Suppressor macrophage treated with lipopolysaccharide for 1 hour (primary cell): ENCODE measurements at places on chromosomes 3 and 15.

GRCh38 chr3:68793759-68794701 is 138.3 kb downstream of the TAFA4 start:
- DNase-seq, result no peak

DNA sequence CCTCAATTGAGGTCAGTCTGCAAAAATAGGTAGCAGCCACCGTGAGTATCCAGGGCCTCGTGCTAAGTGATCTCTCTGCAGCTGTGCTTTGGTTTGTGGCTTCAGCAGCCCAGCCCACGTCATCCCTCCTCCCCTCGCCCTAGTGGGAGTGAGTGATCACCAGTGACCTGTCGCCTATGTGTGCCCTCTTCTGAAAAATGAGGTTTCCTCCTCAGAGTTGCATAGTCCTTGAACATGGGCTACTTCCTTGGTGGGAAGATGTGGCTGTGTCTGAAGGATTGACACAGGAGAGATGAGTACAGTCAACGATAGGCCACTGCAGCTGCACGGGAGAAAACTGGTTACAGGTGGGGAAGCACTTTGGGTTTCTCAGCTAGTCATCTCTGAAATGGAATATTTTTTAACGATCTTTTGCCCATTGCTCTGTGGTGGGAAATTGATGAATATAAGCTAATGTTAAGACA is 144.8 kb upstream of the BHLHE40 start:
- DNase-seq, result peak; percentile 44

- no peak for DNase-seq
Observed at GRCh38 chr3:66402596-66403290, 98.1 kb downstream of the LRIG1 start.

DNA sequence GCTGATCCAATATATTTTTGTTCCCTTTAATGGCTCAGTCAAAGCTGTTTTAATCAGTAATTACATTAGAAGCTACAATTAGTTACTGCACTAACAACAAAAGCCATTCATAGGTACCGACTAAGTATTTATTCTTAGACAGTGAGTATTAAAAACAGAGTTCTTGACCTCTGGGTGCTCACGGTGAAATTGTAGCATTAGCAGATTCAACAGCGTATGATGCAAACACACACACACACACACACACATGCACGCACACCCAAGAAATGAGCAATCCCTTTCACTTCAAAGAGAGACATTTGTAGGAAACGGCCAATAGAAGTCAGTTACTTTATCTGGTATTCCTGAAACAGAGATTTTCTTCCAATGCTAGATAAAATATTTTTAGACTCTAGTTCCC is 27.0 kb upstream of the MITF start:
- DNase-seq, result no peak

DNA sequence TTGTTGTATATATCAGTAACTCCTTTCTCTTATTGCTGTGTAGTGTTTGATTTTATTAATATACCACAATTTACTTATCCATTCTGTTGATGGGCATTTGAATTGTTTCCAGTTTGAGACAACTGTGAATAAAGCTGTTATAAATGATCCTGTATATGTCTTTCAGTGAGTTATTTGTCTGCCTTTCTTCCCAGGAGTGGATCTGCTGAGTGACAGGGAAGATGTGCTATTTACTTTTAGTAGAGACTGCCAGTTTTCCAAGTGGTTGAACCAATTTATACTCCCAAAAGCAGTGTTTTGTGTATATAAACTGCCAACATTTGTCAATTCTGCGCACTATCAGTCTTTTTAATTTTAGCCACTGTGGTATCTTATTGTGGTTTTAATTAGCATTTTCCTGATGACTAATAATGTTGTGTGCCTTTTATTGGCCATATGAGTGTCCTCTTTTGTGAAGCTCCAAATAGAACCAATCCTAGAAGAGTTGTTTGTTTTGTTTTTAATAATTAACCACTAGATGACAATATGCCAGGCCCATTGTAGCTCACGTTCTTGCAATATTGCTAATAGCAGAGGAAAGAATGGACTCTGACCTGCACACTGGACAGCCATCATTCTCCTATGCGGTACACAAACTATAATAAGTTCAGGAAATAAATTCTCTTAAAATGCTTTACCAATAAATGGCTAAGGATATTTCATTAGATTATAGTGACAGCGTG is 25.3 kb downstream of the TRANK1 start:
- DNase-seq, result no peak

GRCh38 chr3:32140943-32141342 is 34.5 kb downstream of the GPD1L start:
- DNase-seq, result no peak

DNA sequence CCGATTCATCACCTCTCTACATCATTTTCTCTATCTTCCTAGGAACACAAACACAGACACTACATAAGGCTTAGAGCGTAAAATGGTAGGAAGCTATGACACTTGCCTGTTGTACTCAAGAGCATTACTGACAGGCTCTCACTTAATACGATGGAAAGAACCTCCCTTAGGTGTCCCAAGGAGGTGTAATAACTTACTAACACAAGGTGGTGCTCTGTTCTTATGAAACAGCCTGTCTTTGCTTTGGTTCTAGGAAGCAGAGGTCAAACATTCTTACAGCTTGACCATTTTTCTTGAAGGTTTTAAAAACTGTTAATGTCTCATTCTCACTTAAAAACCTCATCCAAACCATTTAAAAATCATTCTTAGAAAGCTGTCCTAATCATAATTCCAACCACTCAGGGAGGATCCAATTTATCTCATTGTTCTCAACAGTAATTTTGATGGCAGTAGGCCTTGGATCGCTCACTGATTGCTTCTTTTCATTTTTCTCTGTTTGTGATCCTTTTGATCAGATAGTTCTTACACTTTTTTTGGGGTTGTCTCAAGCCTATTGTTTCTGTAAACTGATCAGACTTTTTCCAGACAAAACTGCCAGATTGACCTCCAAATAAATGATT is 317.8 kb upstream of the AGTR1 start:
- DNase-seq, result peak; percentile 8

GRCh38 chr3:15065550-15066007 is 464 bp upstream of the MRPS25 start:
- DNase-seq, result no peak

DNA sequence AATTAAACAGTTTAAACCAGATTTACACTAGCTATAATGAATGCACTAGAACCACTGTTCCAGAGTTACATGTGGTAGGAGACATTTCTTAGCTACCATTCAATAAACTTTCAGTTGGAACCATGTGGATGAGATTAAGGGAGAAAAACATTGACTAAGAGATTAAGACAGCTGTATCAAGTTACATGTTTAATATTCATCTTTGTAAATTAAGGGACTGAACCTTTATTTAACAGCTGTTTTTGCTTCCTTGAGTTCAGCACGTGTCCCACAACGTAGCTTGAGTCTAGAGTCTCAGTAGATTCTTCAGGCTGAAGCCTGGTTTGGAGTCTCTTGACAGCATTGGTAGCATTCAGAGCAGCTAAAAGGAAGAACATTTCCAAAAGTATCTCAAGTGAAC is 27.2 kb upstream of the CFAP44 start:
- no peak for DNase-seq

GRCh38 chr3:53989451-53989850 is 97.8 kb upstream of the SELENOK start:
- DNase-seq, result no peak

DNA sequence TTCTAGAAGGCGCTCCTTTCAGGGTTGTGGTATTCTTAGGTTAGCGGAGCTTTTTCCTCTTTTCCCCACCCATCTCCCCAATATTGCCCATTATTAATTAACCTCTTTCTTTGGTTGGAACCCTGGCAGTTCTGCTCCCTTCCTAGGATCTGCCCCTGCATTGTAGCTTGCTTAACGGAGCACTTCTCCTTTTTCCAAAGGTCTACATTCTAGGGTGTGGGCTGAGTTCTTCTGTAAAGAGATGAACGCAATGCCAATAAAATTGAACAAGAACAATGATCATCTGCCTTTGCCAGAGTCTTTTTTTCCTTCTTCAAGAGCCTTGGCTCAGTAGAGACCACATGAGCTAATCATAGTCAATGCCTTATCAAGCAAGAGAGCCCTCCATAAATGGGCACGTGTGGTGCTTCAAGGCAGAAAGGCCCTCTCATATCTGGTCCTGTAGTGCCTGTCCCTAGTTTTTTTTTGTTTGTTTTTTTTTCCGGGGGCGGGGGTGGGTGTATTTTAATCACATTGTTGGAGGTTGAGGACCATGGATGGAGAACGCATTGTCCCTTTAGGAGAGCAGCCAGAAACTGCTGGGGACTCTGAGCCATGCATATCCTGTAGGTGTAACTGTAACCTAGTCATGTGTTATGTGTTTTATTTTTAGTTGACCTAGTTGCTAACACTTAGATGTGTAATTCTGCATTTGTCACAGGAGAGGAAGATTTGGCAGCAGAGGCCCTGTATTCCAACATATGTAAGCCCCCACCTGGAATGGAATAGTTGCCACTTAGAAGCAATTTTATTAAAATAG is 64.7 kb upstream of the ACAD9 start:
- peak; percentile 67 for DNase-seq

GRCh38 chr15:51281368-51281967 is 56.9 kb downstream of the CYP19A1 start:
- peak; percentile 72 for DNase-seq

DNA sequence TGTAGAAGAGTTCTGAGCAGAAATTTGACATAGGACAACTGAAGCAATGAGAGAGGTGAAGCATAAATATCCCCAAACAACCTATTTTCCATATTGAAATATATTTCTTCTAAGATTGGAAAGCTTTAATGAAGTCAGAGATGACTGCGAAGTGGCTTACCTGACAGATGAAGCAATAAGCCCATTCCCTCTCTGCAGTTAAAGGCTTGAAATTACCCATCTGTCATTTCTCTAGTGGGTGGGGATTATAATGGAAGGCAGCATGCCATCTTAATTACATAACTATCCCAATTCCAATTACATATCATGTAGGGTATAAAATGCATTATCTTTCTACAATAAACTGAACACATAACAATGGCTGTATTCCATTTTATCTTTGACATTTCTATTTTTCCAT is 1070.5 kb downstream of the SI start:
- DNase-seq, result no peak

- no peak for DNase-seq
Observed at GRCh38 chr15:31361764-31362515, 35.3 kb downstream of the KLF13 start.

DNA sequence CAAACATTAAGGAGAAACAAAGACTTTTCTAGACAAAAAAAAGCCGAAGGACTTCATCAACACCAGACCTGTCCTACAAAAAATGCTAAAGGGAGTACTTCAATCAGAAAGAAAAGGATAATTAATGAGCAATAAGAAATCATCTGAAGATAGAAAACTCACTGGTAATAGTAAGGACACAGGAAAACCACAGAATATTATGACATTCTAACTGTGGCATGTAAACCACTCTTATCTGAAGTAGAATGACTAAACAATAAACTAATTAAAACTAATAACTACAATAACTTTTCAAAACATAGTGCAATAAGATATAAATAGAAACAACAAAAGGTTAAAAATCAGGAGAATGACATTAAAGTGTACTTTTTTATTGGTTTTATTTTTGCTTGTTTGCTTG is 584.5 kb upstream of the CCDC54 start:
- DNase-seq, result no peak

GRCh38 chr3:133747373-133747772 is 1.2 kb downstream of the TF start:
- no peak for DNase-seq
